ENCODE measurements at places on chromosomes 3 and 15.

DNA sequence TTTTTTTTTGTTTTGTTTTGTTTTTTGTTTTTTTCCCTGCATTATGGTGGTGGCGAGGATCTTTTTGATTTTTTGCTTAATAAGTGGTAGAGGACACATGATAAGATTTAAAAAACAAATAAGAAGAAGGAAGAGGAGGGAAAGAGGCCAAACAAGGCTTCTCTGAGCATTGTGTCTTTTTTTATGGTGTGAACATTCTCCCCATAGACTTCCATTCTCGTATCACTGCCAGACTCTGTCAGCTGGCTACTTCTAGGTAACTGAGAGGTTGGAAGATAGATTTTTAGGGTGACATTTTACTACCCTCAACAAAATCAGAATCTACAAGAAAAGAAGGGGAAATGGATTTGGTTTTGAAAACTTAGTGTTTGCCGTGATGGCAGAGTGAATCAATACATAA lies 3.8 kb downstream of the NLGN1 start:
- DNase-seq, result no peak

DNA sequence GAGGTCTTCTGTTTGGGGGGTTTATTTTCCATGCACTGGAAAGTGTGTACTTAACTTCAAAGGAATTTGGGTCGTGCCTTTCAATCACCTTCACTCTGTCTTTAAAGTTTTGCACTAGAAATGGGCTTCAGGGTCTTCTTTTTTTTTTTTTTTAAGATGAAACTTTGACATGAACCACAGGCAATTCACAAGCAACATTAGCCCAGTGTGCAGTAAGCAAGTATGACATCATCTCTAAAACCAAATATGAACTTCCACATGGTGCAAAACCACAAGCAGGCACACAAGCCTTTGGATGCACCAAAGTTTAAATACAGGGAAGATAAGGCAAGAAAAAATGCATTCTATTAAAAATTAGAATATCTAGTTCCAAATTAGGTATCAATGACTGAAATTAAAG lies 381.9 kb downstream of the ERC2 start:
- no peak for DNase-seq

DNA sequence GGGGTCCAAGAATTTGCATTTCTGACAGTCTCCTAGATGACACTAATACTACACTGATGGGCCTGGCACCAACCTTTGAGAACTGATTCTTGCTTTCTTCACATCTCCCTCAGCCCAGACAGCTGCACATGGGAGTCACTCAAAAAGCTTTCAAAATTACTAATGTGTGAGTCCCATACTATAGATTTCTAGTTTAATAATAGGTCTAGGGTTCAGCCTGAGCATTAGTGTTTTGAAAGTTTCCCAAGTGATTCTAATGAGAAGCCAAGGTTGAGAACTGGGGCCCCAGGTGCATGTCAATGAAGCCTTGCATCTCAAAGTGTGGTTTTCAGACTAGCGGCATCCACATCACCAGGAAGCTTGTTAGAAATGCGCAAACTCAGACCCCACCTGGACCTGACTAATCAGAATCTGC lies 159.9 kb upstream of the CMC1 start:
- DNase-seq, result no peak

DNA sequence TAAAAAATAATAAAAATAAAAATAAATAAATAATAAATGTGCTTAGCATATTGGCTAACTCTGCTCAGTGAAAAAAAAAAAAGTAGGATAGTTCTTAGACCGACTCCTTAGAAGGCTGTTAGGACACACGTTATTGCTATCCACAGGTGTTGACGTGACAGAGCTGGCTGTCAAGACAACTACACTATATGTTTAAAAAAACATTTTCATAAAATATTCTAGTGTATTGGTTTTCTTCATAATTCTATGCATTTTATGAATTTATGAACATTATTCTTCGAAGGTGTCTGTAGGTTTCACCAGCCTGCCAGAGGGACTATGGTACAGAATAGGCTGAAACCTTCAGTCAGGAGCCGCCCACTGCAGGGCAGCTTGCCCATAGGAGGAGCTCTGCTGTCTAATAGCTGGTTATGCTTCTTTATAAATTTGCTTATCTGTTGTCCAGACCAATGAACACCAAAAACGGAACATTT lies 9.2 kb downstream of the TM4SF1 start:
- no peak for DNase-seq

DNA sequence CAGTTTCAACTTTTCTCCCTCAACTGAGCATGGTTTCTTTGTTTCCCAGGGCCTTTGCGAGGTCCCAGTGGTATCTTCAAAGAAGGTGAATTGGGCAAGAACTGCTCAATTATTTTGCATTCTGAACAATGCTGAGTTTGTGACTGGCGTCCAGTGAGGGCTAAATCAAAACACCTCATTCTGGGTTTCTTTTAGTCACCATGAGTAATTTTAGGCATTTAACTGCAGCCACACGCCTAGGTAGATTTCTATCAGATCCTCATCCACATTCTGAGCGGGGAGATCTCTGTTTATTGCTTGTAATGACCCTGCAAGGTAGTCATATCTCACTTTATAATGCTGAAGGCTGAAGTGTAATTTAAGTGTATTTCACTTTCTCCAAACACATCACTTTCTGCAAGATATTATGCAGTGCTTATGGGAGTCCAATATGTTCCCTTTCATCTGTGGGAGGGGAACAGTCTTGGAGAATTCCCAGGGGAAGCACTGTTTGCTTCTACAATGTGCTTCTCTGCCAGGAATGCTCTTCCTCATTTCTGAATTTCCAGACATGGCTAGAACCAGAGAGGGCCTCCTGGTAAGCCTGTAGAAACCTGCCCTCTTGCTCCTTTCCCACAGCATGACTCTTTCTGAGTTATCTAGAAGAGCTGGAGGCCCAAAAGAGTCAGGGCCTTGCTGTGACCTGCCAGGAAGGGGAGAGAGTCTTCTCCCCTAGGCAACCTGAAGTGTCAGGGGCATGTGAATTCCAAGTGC lies 91.7 kb downstream of the FRMD4B start:
- DNase-seq, result peak; percentile 74

DNA sequence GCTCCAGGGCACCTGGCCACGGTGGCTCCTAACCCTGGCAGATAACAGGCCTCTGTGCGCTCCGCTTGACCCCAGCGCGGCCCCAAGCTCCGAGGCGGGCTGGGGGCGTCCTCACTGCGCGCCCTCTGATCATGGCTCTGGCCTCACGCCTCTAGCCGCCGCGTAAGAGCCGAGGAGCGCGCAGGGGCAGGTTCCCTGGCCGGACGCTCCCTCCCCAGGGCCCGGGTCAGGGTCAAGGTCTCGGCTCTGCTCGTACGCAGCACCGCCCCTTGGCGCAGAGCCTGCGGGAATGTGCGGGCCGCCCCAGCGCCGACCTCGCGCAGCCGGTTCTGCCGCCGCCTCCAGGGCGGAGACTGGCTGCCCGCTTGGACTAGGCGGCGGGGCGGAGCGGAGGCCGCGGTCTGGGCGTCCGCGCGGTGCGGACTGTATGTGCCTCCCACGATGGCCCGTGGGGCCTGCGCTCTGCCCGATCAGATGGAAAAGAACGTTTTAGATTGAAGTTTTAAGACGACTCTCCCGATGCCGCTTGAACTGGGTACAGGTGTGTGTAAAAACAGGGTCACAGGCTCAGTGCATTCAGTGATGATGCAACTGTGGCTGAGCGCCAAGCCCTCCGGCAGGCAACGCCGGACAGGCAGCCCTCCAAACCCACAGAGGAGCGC lies 40.8 kb downstream of the CHST14 start:
- no peak for DNase-seq

GRCh38 chr15:68014219-68014618 lies 39.9 kb upstream of the PIAS1 start:
- DNase-seq, result no peak

- DNase-seq, result peak; percentile 34
These were observed 513.4 kb downstream of the SHQ1 start for GRCh38 chr3:72334681-72335457.

GRCh38 chr15:30921106-30921505 lies 17.4 kb downstream of the FAN1 start:
- DNase-seq, result no peak

GRCh38 chr3:40780291-40780924 lies 255.6 kb downstream of the ZNF621 start:
- DNase-seq, result no peak

DNA sequence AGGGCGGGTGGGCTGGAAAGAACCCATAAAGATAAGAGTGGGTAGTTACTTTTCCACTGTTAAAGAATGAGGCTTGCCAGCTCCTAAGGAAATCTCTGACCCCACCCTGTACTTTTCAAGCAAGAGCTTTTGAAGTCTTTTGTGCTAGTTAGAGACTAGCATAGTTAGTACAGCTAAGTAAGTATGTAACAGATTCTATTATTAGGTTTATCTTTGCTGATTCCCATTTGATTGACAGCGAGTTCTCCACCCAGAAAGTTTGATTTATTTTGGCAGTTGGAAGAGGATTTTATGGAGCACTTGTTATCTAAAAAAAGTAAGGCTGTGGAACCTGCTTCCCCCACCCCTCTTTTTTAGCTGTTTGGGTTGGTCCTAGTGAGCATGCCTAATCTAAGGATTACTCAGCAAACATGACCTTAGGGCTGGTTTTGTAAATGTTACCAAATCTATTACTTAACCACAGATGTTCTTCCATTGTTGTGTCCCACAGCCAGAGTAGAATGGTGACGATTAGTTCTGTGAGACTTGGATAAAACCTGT lies 57.6 kb downstream of the FNDC3B start:
- no peak for DNase-seq

DNA sequence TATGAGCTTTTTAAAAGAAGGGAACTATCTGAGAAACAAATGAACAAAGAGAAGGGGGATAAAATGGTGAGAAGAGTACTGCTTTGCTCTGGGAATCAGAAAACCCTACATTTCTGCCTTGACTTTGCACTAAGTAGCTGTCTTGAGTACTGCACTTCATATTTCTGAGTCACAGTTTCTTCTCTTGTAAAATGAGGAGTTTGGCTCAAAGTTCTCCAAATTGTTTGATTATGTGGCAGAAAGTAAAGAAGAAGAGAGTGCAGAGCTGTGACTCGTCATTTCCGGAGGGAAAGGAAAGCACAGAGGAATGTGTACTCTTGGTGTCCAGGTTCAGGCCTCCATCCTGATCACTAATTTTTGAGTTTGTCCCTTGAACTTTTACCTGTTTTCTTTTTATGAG lies 54.7 kb downstream of the TP63 start:
- DNase-seq, result no peak

- DNase-seq, result no peak
These were observed 45.9 kb upstream of the ABHD10 start for GRCh38 chr3:111932946-111933345.

DNA sequence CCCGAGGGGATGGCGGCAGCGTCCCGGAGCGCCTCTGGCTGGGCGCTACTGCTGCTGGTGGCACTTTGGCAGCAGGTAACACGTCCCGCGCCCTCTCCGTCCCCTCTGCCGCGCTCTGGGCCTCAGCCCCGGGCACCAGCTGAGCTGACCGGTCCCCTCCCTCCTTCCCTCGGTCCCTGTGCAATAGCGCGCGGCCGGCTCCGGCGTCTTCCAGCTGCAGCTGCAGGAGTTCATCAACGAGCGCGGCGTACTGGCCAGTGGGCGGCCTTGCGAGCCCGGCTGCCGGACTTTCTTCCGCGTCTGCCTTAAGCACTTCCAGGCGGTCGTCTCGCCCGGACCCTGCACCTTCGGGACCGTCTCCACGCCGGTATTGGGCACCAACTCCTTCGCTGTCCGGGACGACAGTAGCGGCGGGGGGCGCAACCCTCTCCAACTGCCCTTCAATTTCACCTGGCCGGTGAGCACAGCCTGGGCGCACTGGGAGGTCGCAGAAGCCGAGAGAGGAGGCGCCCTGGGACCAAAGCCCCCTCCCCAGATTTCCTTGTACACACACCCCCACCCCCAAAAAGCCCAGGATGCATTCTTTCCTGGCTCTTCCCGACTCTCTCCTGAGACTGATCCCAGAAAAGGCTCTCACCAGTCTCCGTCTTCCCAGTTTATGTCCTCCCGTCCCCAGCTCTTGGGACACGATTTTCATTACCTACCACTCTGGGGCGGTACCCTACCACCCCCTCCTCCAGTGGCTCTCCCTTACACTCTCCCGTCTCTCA lies 705 bp downstream of the DLL4 start:
- peak; percentile 85 for DNase-seq

- DNase-seq, result no peak
These were observed 3.4 kb upstream of the HGD start for GRCh38 chr3:120685411-120685810.

- no peak for DNase-seq
These were observed 600.9 kb upstream of the ROBO2 start for GRCh38 chr3:76438971-76439370.

- DNase-seq, result no peak
These were observed 37.3 kb upstream of the KLHL6 start for GRCh38 chr3:183592821-183593220.

- DNase-seq, result no peak
These were observed 18.7 kb upstream of the HDAC11 start for GRCh38 chr3:13461169-13462124.

DNA sequence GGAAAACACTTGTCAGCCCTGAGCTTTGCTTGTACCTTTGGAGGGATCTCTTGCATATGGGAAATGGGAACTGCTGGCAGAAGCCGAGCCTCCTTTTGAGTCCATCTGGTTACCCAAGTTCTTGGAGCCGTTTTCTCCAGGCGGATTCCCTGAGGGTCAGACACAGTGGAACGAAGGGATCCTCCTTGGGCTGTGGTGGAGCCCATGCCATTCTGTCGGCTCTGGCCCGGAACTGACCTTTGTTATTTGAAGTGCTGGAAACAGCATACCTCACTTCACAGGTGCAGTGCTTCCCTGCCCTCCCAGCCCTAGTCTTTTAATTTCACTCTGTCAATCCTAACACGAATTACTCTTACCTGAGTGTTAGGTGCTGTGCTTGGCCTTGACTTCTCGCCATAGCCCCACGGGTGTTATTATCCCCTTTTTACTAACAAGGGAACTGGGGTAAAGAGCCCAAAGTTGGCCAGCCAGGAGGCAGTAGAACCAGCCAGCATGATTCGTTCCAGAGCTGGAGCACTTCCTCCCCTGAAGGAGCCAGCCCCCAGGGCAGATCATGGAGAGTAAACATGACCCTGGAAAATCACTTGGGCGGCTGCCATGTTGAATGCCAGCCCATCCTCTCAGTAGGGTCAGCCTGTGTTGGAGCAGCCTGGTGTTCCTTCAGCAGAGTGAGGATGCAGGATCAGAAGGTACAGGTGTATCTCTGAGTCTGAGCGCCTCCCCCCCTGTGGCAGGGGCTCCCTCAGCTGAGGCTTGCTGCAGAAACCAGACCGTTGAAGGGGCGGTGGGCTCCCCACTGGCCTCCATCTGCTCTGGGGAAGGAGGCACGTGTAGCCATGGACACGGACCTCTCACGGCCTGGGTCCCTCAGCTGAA lies 143.2 kb downstream of the DNAJB8 start:
- DNase-seq, result no peak

DNA sequence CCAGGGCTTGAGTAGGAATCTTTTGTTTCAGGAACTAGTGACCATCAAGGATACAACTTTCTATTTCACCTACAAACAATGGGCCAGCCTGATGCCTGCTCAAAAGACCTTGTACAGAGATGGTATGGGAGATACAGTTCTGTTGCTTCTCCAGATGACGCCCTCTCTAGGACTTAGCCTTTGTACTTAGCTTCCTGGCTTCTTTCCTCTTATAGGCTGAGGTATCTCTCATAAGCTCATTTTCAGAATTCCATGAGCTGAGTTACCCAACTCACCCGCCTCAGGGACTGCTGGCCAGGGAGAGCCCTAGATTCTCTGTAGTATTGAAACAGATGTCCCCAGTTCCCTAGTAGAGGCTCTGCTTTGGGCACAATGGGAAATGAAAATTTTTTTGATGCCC lies 8.6 kb upstream of the ZNF620 start:
- DNase-seq, result no peak

- no peak for DNase-seq
These were observed 115.9 kb downstream of the CBLB start for GRCh38 chr3:105752791-105753415.

All from RWPE2 (cell line).